ENCODE measurements at places on chromosomes 11 and 22. TPM values are rescaled to one million over a fixed set of nuclear protein-coding genes. Genes with fewer than 3 reads are reported as not detected.
A peak's percentile ranks its signal among the peaks of the same experiment; 100 is the strongest.

- H3K27ac ChIP-seq: no peak overlapping the region
- H3K27me3 ChIP-seq: no peaks in the 10 kb centered on the region
- peaks cover 3% of the 10 kb centered on the region for H3K36me3 ChIP-seq
- H3K4me1 ChIP-seq: no peaks in the 10 kb centered on the region
- DNase-seq: no peak
- H3K4me3 ChIP-seq: no peak overlapping the region
These were observed 37.5 kb downstream of the PPARA start for GRCh38 chr22:46187862-46188261.

DNA sequence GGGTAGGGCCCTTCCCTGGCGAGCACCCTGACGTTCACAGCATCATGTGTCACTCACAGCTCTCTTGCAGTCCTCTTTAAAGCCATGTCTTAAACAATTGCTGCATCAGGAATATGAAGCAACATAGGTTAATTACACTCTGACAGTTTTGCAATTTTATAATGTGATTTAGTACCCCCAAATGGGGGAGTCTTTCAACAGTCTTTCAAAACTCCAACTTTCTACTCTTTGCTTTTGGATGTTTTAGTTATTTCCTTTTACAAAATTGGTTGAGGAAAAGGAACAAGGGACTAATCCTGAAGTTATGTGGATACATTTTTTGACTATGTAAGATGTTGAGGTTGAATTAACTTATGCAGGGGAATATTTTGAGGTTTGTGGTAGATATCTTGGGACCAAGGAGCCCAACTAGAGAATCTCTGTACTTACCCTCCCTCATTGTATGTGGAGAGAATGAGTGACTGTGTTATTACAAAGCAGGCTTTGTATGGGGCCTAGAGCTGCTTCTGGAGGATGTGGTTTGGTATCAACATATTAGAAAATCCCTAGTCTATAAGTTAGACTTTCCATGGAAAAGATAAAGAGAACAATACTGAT lies at the start of gene MMP8:
Gene MMP8 (minus strand): TSS at position 51 of the 597 bp plus-strand sequence. CDS start 99 bp downstream, outside the sequence.
- no peak for DNase-seq
- H3K4me3 ChIP-seq: no peak within 1 kb of the TSS
- peaks cover 4% of the 10 kb centered on the region for H3K27me3 ChIP-seq
- no peaks in the 10 kb centered on the region for H3K4me1 ChIP-seq

The CCDC87 gene
- total RNA-seq: 0.22 TPM

DNA sequence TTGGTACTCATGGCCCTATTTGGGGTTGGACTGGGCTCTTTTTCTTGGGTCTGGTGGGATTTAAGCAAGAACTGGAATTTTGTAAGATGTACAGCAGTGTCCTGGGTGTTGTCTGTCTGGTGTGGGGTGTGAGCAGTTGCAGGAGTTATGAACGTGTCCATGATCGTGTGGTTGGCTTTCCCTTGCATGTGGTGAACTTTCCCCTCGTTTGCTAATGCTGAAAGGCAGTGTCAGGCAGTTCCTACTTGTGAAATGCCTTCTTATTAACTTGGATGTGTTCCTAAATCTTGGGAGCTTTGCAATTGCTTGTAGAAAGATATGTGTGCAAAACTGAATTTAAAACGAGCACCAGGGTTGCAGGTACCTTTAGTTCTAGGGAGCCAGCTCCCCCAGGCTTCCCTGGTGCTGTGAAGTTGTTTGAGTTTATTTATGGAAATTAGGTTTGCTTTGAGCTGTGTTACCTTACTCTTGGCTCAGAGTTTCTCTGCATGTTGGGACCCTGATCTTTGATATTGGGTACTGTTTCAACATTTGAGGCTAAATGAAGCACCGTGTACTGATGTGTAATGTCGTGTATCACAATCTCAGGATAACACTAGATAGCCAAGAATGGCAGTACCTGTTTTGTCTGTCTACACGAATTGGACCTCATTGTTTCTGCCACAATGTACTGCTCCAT lies 35.8 kb upstream of the HSD17B12 start:
- H3K4me3 ChIP-seq: peak overlapping the region; percentile 85
- H3K27me3 ChIP-seq: peaks cover 4% of the 10 kb centered on the region
- peaks cover 9% of the 10 kb centered on the region for H3K4me1 ChIP-seq
- H3K27ac ChIP-seq: no peak overlapping the region
- H3K36me3 ChIP-seq: no peaks in the 10 kb centered on the region

DNA sequence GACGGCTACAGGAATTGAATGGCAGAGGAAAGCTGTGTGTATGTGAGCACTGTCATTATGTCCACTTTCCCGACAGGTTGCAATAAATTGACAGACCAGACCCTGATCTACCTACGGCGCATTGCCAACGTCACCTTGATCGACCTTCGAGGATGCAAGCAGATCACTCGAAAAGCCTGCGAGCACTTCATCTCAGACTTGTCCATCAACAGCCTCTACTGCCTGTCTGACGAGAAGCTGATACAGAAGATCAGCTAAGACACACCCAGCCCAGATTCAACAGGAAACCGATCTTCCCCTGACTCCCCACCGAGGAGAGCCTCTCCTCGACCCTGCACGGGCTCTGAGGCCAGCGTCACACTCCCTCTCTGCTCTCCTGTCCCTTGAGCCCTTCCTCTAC lies 11.5 kb upstream of the GRK2 start:
- peaks cover 76% of the 10 kb centered on the region for H3K36me3 ChIP-seq
- H3K4me1 ChIP-seq: peaks cover 27% of the 10 kb centered on the region
- no peak overlapping the region for H3K27ac ChIP-seq
- no peak for DNase-seq
- H3K27me3 ChIP-seq: no peaks in the 10 kb centered on the region

The SYT9 gene
- total RNA-seq: not detected

Data from CD4-positive, alpha-beta T cell (primary cell).